Stimulated activated CD4-positive, alpha-beta T cell treated with anti-CD3 and anti-CD28 coated beads, Interleukin-15, amount 100 ng/mL, for 48 hours (primary cell): ENCODE measurements at places on chromosomes 6 and 20.

DNA sequence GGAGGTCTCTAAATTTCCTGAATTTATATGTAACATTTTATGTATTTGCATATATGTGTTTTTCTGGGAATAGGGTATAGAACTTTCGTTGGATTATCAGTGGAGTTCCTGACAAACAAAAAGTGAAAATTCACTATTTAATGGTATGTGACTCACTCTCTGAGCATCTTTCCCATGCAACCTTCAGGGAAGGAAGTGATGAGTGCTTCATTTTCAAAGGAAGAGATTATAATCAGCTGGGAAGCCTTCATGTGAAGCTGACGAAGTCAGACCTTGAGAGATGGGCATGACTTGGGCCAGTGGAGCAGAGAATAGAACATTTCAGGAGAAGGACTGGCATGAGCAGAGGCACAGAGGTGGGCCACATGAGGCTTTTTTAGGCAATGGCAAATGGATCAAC lies 72.7 kb downstream of the FAXC start:
- no peak for DNase-seq

DNA sequence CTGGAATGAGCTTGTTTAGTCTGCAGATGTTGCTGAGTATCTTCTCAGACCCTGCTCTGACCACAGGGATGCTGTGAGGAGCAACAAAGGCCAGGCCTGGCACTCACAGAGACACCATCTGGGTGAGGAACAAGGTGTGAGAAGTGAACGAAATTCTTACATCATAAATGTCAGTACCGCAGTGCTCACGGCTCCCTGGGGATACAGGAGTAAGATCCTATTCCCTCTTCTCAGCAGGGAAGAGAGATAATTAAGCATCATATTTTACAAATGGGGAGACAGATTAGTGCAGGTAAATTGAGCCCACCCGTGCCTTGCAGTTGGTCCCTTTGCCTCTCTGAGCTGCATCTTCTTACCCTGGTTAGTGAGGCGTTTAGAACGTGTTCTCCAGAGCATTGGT lies 106.2 kb downstream of the DTD1 start:
- no peak for DNase-seq

GRCh38 chr6:21494505-21494904 lies 99.0 kb upstream of the SOX4 start:
- DNase-seq, result no peak

DNA sequence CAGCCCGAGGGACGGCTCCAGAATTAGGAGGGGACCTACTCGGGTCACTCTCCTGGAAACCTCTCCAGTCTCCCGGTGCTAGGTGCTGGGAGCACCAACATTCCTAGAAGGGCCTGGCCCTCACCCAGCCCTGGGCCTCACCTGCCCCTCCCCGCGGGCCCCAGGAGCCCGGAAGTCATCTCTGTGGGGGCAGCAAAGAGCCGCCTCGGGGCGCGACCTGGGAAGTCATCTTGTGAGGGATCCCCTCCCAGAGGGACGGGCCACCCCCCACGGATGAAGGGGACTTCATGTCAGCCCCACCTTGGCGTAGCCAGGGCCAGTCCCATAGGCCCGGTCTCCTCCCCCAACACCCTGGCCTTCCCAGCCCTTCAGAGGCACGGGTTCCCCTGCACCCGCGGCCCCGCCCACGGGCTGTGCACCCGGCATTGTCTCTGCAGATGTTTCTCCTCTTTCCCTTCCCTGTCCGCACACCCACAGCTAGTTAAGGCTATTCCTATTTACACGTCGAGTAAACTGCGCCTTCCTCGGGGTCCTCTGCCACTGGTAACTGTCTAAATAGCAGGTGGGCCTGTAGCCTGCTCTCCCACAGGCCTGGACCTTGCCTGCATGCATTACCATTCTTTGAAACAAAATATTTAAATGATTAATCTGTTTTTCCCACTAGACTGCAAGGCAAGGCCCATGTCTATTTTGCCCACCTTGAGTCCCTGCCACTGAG lies 896 bp upstream of the RNASET2 start:
- DNase-seq, result no peak

GRCh38 chr6:157461000-157461915 lies 80.3 kb downstream of the ZDHHC14 start:
- DNase-seq, result peak; percentile 69

DNA sequence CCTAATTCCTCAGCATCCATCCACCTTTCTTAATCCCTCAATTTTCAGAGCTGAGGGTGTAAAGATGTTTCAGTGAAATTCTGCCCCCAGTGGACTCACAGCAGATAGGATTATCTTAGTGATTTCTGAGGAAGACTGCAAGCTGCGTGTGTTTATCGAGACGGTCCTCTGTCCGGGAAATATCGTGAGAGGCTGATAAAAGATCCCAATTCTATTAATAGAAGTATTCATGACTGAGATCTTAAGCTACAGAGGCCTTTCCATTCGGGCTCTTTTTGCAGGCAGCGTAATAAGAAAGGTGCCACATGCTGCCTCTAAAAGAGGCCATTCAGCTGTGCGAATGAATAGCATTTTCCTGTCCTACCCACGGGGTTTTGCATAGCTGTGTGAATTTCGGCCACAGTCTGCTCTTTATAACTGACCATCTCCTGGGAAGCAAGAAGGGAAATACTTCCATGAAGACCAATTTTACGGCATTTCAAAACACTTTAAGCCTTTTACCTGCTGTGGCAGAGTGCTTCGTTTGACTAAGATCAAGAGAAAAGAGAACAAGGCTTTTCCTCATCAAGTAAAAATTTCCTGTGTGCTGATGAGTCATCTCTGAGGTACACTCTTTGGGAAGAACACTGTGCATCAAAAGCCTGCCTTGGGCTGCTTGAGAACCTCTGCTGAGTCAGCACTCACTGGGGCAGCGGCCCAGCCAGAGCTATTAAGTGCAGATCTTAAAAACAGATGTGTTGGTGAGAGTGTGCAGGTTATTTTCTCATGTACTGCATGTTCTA lies 208.8 kb downstream of the ARHGAP18 start:
- DNase-seq, result no peak

DNA sequence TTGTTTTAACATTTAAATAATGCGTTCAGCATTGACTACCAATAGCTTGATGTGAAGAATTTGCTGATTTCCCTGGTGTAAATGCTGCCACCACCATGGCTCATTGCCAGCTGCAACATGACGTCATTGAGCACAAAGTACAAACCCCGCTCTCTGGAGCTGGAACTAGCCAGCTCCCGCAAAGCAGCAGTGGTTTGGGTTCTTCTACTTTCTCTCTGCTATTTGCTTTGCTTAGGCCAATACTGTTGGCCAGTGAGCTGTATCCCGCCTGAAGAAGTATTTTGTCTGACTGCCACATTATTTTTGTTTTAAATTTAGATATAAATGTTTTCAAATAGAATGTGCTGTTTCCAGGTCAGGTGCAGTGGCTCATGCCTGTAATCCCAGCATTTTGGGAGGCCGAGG lies 47.4 kb upstream of the KIF13A start:
- DNase-seq, result no peak

- DNase-seq, result no peak
Measured at GRCh38 chr6:14674867-14675648, 557.5 kb downstream of the CD83 start.

GRCh38 chr6:43088654-43089056 lies 12.5 kb downstream of the PTK7 start:
- DNase-seq, result no peak

DNA sequence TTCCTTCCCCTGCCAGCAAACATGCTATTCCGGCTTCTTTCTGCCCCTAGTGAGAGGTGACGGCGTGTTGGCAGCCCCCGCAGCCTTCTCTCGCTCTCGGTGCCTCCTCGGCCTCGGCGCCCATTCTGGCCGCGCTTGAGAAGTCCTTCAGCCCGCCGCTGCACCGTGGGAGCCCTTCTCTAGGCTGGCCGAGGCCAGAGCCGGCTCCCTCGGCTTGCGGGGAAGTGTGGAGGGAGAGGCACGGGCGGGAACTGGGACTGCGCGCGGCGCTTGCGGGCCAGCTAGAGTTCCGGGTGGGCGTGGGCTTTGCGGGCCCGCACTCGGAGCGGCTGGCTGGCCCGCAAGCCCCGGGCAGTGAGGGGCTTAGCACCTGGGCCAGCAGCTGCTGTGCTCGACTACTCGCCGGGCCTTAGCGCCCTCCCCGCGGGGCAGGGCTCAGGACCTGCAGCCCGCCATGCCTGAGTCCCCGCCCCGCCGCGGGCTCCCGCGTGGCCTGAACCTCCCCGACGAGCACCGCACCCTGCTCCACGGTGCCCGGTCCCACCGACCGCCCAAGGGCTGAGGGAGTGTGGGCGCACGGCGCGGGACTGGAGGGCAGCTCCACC lies 20.0 kb upstream of the PXDC1 start:
- DNase-seq, result no peak

- DNase-seq, result no peak
Measured at GRCh38 chr6:32074996-32075532, 34.1 kb downstream of the TNXB start.

GRCh38 chr6:72553531-72554511 lies 68.0 kb upstream of the KCNQ5 start:
- no peak for DNase-seq

DNA sequence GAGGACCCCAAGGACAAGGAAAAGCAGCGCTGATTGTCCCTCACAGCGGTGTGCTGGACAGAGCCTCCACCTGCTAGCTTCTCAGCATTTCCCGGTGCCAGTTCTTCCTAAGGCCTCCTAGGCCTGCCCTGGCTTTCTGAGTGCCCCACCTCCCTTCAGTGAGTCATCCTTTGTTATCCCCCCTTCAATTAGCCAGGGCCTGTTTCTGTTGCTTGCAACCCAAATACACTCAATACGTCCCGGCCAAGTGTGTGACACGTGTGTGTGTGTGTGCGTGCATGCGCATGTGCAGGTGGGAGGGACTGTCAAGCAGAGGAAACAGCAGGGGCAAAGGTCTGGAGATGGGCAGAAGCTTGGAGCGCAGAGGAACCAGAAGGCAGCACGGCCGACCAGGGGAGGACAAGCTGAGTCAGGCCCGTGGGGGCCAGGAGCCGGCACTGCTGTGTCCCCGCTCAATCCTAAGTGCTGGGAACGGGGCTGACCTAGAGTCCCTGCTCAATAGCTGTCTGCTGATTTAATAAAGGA lies 159.8 kb downstream of the PREX1 start:
- no peak for DNase-seq

DNA sequence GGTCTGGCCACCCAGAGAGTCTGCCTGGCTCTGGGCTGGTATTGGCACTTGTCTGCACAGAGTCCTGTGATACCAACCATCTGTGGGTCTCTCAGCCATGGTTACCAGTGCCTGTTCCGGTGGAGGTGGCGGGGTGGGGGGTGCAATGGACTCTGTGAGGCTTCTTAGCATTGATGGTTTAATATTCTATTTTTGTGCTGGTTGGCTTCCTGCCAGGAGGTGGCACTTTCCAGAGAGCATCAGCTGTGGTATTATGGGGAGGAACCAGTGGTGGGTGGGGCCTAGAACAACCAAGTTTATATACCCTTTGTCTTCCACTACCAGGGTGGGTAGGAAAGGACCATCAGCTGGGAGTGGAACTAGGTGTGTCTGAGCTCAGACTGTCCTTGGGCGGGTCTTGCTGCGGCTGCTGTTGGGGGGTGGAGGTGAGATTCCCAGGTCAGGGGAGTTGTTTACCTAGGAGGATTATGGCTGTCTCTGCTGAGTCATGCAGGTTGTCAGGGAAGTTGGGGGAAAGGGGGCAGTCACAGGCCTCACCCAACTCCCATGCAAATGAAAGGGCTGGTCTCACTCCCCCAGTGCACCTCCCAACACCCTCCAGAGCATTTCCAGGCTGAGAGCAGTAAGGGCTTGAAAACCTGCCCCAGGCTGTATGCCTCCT lies 117.5 kb downstream of the FLRT3 start:
- DNase-seq, result no peak

DNA sequence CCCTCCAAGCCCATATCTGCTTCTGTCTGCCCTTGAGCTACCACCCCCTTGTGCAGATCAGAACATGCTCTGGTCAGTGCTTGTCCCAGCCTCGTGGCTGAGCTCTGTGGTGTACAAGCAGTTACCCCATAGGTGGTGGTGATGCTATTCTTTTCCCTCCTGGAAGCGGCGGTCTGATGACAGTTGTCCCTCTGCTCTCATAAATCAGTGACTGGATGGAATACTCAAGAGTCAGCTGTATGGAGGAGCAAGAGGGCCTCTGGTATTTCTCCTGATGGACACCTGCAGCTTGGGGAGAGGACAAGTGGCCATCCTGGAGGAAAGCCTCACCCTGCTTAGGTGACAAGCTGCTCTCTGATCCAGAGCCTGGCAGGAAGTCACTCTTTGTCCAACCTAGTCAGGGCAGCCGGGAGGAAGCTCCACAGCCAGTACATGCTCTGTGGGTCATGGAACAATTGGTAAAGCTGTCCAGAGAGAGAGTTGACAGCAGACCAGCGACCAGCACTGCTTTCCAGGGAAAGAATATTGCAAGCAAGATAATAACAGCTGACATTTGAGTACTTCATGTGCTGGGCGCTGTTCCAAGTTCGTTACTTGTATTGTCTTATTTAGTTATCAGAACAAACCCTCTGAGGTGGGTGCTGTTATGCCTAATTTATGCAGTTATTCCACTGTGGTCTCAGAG lies 47.1 kb downstream of the SCAND1 start:
- DNase-seq, result no peak

DNA sequence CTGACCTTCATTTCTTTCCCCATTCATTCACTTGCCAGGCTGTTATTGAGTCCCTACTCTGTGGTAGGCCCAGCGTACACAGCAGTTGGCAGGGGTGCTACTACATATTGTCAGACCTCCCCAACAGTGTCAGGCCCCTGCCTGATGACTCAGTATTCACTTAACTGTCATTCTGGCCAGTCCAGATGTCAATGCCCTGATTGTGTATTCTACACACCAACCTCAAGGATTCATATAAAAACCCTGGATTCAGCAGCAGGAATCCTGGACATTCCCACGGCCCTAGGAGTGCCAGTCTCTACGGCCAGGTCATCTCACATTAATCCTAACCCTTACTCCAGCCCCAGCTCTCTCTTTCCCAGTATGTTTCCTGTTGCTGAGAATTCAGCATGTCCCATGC lies 151.5 kb downstream of the TASP1 start:
- DNase-seq, result no peak

GRCh38 chr20:23128461-23129125 lies 42.5 kb upstream of the CD93 start:
- no peak for DNase-seq

GRCh38 chr6:115120391-115120790 lies 777.6 kb upstream of the HS3ST5 start:
- no peak for DNase-seq

GRCh38 chr20:4295226-4295625 lies 279.9 kb upstream of the RNF24 start:
- no peak for DNase-seq

GRCh38 chr6:37452522-37452921 lies 19.5 kb downstream of the CMTR1 start:
- DNase-seq, result no peak

- no peak for DNase-seq
Measured at GRCh38 chr6:133969921-133970295, 16.9 kb downstream of the TBPL1 start.
